ENCODE measurements at places on chromosomes 4 and X. TPM values are rescaled to one million over a fixed set of nuclear protein-coding genes. Genes with fewer than 3 reads are reported as not detected.

CXorf49B gene
- not detected for polyA plus RNA-seq

UGT8 gene
- not detected for polyA plus RNA-seq

TCEAL7 gene
- 20.2 TPM for polyA plus RNA-seq

- DNase-seq = peak; percentile 42
These were observed 78.5 kb downstream of the PRDM5 start for GRCh38 chr4:120843849-120844527.
